ENCODE measurements at places on chromosomes 3 and 15.

DNA sequence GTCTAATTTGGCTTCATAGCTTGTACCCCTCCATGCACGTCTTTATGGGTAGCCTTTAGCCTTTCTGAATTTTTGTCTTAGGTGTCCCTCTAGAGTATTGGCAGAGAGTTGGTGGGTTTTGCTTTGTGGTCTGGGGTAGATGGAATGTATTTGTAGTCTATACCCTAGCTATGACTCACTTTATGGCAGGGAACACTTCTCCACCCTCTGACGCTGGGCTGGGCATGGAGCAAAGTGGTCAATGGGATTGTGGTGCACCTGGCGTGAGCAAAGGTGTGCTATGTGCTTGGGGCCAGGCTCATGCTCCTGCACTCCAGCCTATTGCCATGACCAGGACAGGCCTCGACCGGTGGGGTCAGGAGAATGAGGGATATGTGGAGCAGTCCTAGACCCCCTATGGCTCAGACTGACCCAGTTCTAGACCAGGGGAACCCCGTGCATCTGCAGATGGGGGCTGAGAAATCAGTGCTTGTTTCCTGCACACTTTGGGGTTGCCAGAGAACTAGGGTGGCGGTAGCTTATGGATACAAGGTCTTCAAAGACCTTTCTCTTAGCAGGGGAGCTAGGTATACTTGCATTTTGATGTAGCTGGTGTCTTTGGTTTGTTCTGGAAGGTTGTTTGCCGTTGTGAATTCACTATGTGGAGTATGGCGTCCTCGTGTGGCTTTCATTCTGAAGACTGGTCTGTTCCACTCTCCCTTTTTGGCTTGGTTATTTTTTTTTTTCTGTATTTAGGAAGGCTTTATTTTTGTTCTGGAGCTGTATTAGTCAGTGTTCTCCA lies 49.4 kb upstream of the RPL32 start:
- DNase-seq: no peak

DNA sequence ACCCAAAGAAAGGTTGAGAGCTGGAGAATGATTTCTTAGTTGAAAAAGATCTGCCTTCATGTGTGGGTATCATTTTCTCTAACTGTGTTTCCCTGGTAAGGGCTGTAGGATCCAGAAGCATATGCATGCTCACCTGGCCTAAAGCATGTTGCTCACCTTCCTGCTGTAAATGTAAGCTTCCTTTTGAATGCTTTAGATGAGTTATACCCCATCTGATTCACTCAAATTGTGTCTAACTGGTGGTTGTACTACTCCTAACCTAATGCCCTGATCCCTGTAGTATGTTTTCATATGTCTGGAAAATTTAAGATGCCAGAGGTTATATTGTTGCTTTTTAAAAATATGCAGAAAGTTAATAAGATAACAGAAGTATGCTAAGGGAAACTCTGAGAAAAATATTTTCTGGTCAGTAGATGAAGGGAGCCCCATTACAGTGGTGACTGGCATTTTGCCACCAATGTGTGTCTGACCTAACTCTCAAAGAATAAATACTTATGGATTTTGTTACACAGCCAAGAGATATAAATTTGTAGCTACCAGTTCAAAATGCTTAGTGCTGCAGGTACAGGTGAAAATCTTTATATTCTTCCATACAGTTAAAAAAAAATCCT lies 7.7 kb downstream of the FILIP1L start:
- DNase-seq: peak; percentile 7

DNA sequence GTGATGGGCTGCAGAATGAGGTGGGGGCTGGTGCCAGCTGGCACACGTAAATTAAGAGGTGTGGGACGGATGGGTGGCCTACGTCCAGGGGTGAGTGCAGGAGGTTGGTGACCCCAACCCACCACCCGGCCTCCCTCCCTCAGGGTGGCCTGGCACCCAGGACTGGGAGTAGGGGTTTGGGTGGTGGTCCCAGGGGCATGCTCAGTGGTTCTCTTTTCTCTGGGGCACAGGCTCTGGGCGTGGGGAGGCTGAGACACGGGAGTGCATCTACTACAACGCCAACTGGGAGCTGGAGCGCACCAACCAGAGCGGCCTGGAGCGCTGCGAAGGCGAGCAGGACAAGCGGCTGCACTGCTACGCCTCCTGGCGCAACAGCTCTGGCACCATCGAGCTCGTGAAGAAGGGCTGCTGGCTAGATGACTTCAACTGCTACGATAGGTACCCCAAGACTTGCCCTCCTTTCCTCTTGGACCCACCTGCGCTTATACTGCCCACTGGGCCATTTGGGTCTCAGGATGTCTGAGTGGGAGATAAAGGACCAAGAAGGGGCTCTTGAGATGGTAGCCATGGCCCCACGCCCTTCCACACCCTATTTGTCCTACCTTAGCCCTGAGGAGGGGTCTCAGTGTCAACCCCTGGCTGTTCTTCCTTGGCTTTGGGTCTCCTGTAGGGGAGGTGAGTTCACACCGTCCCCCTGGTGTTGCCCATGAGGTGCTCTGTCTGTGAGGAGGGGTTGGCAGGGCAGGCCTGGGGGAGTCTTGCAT lies 18.9 kb upstream of the EXOG start:
- DNase-seq: no peak

DNA sequence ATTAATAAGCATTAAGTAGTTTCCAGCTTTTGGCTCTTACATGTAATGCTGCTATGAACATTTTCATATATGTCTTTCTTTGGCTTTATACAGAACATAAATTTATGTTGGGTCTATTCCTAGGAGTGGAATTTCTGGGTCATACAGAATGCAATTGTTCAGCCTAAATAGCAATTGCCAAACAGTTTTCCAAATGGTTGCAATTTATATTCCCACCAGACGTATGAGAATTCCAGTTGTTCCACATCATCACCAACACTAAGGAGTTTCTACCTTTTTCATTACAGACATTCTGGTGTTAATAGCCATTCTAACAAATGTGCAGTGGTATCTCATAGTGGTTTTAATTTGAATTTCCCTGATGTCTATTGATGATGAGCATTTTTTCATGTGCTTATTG lies 160.1 kb upstream of the TMC3 start:
- no peak for DNase-seq

- peak; percentile 12 for DNase-seq
Measured at GRCh38 chr3:1275495-1275894, 182.7 kb downstream of the CNTN6 start.

DNA sequence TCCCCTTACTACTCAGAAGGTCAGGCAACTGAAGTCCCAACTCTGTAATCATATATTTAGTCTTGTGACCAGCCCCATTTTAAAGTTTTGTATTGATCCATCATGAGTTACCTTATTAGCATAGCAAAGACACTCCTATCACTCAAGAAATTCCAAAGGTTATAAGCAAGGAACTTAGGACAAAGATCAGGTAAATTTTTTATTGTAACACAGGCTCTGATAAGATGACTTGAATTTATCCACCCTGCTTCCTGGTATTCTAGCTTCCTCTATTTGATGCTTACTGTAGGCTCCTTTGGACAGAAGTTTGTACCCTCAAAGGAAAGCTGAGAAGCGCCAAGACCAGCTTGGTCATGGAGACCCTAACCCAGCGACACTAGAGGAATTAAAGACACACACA lies 8.2 kb upstream of the NDN start:
- no peak for DNase-seq

DNA sequence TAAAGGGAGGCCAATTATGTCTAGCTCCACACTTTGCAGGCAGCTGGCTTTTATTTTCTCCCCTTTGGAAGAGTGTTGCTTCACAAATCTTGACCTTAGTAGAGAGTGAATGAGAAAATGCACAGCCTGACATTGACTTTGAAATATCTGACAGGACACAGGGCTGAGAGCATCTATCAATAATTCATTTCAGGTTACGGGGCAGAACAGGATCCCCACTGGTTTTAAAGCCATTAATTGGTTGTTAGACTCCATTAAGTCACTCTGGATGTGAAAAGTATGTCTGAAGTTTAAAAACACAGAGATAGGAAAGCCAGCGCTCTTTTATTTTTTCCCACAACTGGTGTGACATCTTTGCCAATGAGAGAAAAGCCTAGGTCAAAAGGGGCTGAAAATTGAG lies 251.9 kb upstream of the TMC3 start:
- no peak for DNase-seq

DNA sequence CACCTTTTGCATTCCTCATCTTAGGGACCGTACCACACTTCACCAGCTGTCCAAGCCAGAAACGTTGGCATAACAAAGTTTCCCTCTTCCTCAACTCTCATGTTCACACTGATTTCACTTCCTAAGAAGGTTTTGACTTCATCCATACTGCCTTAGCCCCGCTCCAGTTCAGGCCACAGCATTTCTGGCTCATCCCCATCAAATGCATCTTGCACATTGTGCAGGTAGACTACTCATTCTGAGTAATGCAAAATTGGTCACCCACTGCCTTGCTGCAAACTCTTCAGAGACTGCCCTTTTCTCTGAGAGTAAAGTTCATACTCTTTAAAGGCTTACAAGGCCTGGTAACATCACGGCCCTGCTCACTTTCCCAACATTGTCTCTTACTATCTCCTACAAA lies 8.8 kb downstream of the NUSAP1 start:
- DNase-seq: no peak

- DNase-seq: no peak
Measured at GRCh38 chr3:135927155-135927554, 38.4 kb upstream of the PPP2R3A start.

GRCh38 chr3:174186377-174186989 lies 672.7 kb upstream of the NAALADL2 start:
- no peak for DNase-seq

DNA sequence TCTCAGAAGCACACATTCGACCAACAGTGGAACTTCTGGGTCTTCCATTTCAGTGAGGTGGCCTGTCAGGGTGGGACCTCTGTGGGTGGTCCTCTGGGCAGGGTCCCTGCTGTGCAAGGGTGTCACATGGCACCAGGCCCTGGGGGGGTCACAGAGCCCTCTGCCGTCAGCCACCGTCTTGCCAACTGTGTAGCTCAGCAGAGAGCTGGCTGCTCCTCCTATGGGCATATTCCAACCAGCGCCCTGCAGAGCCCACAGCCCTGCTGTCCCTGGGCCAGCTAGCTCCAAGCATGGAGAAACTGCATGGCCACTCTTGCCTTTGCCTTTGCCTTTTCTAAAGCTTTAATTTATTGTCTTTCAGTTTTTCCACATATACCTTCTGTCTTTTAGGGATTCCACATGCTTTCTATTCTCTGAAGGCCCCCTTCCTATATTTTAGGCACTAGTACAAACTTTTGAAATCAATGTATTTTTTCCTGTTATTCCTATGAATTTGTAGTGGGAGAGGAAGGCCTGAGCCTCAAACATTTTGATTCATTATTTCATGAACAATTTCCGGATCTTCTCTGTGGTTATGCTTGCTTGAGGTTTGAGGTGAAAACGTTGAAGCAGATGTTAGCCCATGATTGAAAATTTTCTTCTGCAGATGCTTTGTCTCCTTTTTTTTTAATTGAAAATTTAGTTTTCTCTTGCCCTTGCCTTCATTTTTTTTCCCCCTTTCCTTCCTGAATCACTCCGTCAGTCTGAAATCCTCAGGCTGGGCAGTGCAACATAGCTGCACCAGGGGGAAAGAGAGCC lies 11.7 kb downstream of the IQCF1 start:
- DNase-seq: no peak

DNA sequence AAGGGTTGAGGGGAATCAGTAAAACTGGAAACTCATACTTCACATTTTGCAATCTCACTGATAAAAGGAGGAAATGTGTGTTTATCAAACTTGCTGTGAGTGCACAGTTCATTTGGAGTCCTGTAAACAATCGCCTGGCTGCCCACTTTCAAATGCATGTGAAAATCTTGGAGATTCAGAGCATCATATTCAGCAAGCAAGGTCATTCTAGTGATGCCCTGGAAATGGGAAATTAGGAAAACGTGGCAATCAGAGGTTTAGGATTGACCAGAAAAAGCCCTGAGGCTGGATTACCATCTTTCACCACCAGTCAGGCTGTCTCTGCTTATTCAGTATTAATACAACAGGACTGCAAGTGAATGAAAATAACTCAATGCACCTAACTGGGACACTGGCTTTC lies 23.9 kb downstream of the DPH6 start:
- no peak for DNase-seq

- no peak for DNase-seq
Measured at GRCh38 chr3:164408326-164408725, 670.0 kb downstream of the SI start.

DNA sequence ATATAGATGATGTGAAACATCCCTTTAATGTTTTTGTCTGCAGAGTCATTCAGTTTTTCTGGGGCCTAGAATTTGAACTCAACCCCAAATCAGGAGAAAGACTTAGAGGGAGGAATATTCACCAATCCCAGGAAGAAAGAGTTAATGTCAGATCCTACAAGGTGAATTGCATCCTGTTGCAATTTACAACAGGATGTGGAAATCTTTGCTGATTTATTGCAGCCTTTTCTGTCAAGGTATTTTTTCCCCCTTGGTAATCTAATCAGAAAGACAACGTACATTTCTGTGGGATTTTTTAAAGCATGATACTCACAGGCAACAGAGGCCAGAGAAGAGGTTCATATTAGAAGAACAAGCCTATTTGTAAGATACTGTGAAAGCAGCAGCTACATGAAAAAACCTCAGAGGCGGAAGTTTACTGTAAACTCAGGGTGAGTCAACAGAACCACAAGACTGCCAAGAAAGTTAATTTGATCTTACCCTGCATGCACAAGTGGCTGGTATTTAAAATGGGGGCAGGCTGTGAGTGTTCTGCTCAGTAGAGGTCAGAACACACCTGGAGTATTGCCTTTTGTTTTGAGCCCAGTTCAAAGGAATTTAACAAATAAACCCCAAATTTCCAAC lies 531.9 kb downstream of the AGBL1 start:
- no peak for DNase-seq

- DNase-seq: no peak
Measured at GRCh38 chr15:95458721-95459120, 871.8 kb upstream of the NR2F2 start.

DNA sequence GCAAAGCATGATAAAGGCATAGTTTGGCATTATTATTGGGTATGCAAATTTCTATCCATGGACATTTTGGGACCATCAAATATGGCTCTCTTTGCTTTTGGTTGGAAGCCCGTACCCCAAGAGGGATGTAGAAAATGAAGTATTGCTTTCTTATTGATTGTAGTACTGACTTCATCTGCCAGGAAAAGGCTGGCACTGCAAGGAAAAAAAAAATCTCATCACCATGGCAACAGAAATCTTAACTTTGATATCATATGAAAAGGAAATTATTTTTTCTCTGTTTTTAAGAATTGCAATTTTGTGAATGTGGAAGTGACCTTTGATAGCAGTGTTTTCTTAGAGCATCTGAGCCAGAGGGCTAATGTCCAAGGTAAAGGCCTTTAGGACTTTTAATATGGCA lies 151.7 kb downstream of the TMEM108 start:
- DNase-seq: no peak

DNA sequence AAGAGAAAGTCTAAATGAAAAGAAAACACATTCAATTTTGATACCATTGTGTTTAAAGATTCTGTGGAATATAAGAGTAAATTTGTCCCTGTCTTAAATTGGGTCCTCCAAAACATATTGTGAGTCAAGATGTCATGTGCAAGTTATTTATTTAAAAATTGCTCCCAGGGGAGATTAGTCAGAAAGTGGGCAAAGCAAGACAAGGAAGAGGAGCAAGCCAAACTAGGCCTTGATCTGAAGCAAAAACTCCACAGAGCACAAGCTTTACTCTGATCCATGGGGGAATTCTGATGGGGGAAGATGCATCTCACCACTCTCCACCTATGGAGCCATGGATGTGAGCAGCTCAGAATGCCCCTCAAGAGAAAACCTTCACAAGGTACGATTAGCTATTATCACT lies 342.8 kb upstream of the IL12A start:
- no peak for DNase-seq

Data from NCI-H1105 treated with DMSO at 0.1 percent for 48 hours (cell line).